Naive thymus-derived CD4-positive, alpha-beta T cell (primary cell): ENCODE measurements at places on chromosomes 12 and 14.

DNA sequence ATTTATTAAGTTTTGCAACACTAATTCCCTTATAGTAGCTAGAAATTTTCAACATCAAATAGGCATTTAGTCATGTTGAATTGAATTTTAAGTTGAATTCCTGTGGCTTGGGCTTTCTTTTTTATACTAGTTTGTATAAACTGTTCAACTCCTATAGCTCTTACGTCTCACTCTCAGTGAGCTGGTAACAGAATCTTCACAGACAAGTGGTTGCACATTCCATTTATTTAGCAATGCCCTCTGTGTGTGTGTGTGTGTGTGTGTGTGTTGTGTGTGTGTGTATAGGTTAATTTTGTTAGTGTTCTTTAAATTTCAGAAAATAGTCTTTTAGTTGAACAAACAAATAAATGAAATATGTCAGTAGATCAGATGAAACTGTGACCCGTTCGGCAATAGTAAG lies 425.0 kb downstream of the NPAS3 start:
- no peak for DNase-seq

GRCh38 chr12:111268738-111269572 lies 99.9 kb downstream of the PHETA1 start:
- DNase-seq: no peak

DNA sequence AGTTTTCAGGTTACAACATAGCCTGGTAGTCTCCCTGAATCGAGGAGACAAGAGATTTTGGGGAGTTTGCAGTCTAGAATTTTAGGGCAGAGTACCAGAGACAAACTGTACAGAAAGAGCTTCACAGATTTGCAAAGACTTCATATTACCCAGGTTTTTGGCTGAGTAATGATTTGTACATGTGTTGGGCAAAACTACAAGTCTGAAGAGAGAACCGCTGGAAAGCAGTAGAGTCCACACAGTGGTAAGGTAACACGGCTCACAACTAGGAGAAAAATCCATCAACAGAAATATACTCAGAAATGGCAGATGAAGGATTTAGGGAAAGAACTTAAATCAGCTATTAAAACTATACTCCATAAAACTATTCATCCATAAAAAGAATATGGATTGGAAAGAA lies 25.7 kb downstream of the FBXO33 start:
- DNase-seq: no peak

DNA sequence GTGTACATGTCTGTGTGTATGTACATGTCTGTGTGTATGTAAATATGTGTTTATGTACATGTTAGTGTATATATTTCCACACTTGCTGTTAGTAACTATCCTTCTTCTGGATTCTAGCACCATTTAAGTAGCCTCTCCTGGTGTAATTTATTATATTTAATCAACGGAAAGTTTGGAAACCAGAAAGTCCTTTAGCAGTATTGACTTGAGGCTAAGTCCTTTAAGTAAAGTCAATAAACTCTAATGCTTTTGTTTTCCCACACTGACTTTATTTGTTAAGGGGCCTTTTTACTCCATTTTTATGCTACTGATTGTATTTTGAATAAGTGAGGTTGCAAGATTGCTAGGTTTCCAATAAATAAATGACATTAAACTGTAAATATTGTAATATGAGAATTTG lies 876.4 kb upstream of the SEL1L start:
- DNase-seq: no peak

DNA sequence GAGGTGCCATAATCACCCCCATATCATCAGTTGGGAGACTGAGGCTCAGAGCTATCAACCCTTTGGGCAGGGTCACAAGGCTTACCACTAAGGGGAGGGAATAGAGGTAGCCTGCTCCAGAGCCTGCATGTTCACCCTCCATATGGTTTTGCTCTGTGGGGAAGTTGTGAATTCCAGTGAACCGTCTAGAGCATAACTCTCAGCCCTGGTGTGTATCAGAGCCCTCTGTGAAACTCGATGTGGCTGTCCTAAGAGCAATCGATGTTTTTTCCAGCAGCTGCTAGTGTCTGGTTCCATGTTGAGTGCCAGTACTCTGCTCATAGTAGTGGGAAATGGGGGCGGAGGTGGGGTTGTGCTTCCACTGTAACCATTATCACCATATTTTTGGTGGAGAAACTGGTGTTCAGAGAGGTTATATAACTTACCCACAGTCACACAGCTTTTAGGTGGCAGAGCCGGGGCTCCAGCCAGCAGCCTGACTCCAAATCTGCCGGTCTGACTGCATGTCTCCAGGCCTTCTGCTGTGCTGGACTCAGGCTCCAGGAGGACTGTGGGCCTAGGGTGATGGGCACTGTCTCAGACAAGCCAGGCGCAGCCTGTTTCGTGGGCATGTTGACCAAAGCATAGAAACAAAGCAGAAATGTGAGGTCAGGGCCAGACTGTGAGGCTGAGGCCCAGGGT lies 104.2 kb downstream of the ADCK1 start:
- DNase-seq: no peak

DNA sequence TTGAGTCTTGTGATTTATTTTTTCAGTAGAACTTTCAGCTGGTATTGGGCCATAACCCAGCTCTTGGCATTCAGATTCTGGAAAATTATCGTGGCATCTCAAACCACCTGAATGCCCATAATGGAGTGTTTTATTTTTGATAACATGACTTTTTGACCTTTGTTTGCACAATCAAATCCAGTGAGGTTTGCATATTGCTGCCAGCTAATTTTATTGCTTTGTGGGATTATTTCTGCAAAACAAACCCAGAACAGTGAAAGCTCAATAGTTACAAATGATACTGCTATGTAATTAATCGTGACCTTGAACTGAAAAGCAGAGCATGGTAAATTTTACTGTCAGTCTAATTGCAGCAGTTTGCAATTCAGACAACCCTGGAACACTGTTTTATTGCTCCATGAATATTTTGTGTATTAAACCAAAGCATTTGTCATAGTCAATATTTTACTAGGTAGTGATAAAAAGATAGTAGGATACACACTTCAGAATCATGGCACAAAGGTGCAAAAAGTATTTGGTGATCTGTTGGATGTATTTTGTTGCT lies 255.2 kb upstream of the NAV3 start:
- DNase-seq: no peak

GRCh38 chr12:68611094-68611805 lies 551 bp downstream of the RAP1B start:
- DNase-seq: peak; percentile 31

- DNase-seq: no peak
These were observed 28.0 kb upstream of the GARIN6 start for GRCh38 chr12:99619389-99620158.

DNA sequence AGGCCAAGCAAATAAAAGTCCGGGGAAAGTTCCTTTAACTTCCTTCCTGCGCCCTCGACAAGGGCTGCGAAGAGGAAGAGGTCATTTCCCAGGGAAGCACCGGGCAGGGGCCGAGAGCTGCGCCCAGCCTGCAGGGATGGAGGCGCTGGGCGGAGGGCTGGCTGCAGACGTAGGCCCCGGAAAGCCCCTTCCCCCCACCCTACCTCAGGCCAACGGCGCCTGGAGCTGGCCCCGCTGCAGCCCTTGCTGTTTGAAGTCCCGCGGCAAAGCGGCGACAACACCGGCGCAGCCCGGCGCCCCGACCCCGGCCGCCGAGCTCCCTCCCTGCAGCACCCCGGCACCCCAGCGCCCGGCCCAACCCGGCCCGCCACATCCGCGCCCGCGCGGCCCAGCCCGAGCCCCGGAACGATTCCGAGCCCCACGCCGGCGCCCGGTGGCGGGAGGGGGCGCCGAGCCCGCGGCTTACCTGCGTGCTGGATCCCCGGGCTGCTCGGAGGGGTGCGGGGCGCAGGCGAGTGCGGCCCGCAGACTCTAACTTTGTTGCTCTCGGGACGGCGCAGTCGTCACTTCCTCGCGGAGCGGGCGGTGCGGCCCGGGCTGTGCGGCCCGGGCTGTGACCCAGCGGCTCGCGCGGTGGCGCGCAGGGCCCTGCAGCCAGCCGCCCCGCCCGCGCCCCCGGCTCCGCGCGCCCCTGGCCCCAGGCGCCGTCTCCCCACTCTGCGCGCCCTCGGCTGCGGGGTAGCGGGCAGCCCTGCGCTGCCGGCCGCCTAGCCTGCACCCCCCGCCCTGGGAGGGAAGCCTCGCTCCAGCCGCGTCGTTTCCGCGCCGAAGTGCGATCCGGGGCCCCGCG lies 64.8 kb upstream of the PTGR2 start:
- peak; percentile 67 for DNase-seq

- peak; percentile 10 for DNase-seq
These were observed 1.8 kb upstream of the ZNF839 start for GRCh38 chr14:102317564-102318248.

- DNase-seq: no peak
These were observed 995.2 kb upstream of the TMEM132C start for GRCh38 chr12:127271776-127272175.

GRCh38 chr12:9606736-9607372 lies 862 bp downstream of the KLRB1 start:
- DNase-seq: no peak

- DNase-seq: no peak
These were observed 73.6 kb upstream of the CNTN1 start for GRCh38 chr12:40618636-40619035.

DNA sequence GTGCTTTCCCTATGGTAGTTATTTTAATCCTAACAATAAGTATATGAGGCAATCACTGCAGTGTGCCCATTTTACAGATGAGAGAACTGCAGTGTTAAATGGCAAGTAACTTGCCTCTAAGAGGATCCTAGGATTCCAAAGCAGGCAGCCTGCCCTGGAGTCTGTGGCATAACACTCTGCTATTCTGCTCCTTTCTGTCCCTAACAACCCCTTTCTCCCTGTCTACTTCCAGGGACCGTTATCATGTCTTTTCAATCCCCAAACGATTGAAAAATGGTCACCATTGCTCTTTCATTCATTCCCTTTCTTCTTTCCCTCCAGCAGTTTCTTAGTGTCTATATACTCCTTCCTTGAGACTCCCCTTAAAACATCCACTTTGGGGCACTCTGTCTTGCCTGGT lies 1.3 kb upstream of the ANO2 start:
- DNase-seq: no peak

GRCh38 chr14:89231426-89232113 lies 185.5 kb downstream of the FOXN3 start:
- no peak for DNase-seq

GRCh38 chr12:67520606-67521005 lies 127.9 kb upstream of the DYRK2 start:
- no peak for DNase-seq

DNA sequence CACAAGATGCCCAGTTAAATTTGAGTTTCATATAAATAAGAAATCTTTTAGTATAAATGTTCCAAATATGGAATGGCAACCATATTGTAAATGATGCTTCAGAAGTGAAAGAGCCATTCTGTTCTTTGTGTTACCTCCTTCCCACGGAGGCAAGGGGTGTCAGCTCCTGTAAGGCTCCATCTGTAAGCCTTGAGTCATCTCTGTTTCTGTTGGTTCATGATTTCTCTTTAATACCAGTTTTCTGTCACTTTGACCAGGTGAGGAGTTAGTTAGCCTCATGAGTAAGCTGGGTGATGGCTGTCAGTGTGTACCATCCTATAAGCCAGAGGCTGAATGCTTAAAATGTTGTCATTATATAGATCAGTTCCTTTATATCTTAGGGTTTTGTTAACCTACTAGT lies 61.9 kb downstream of the TMEM30B start:
- DNase-seq: no peak
